ENCODE measurements at places on chromosomes 5 and 9.

DNA sequence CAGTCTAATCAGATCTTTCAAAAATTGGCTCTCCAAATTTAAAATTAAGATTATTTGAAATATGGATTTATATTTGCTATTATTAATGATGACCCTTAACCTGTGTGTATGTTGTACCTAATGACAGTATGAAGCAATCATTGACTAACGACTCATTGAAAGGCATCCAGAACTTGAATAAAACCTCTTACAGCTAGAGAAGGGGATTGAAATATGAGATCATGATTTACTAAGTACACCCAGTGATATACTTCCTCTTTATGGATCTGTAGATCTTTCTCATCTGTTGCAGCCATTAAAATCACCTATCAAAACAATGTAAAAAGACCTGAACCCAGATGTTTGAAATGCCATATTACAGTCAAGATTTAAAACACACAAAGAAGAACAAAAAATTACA lies 126.5 kb downstream of the RPS23 start:
- no peak for DNase-seq

DNA sequence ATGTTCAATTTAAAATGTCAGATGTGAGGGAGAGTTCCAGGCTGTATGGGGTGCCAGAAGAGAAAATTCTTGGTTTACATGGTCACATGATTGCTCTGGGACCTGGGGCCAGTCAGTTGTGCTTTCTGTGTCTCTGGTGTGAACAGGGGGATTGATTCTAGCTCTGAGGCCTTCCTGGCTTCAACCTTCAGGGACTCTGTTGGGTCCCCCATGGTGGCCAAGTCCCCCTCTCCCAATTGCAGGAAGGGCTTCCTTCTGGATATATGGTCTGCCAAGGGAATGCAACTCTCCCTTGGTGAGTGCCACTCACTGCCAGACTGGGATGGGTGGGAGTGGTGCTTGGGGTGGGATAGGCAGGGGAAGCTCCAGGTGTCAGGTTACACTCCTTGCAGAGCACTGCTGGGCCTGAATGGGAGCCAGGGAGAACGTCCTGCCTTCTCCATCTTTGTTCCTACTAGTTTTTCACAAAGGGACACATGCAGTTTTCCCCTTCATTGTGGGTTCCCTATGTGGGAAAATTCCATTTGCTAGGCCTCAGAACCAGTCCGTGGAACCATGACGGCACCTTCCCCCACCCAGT lies 153.2 kb downstream of the MELK start:
- no peak for DNase-seq

- DNase-seq: no peak
Observed at GRCh38 chr9:123555646-123556045, 199.6 kb downstream of the CRB2 start.

DNA sequence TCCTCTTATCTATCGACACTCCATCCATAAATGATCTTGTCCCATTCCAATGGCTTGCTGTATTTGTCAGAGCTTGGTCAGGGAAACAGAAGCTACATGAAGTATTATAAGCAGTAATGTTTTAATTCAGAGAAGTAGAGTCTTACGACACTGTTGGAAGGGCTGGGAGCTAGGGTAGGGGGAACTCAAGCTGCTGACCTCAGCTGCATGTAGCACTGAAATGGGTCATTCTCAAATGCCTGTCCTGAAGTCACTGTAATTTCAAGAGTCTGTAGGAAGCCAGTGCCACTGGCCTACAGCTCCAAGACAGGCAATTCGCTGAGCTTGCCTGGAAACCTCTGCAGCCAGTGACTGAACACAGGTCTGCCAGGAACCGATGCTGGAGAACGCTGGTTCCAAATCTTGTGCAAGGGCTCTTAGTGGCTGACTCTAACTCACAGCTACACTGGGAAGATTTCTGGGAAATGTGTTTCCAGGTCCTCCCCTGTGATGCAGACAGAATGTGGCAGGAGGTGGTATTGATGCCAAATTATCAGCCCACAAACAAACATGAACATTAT lies 532.4 kb downstream of the CCDC171 start:
- DNase-seq: no peak

- DNase-seq: peak; percentile 53
Observed at GRCh38 chr5:76855961-76856360, 6.1 kb downstream of the S100Z start.

DNA sequence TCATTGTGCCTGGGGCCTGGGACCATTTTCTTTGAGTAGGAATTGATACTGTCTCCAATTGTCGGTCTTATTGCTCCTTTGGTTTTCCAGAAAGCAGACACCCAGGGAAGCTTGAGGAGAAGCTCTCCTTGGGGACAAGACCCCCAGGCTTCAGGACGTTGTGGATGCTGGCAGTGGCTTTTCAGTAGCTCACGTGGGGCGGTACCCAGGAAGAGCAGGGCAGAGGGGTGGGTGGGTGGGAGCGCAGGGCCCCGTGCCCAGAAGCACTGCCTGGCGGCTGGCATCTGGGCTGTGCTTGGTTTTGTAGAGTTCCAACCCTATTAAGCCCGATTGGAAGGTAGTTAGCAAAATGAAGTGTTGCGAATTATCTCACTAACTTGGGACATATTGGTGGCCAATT lies 374.2 kb upstream of the IRX1 start:
- no peak for DNase-seq

DNA sequence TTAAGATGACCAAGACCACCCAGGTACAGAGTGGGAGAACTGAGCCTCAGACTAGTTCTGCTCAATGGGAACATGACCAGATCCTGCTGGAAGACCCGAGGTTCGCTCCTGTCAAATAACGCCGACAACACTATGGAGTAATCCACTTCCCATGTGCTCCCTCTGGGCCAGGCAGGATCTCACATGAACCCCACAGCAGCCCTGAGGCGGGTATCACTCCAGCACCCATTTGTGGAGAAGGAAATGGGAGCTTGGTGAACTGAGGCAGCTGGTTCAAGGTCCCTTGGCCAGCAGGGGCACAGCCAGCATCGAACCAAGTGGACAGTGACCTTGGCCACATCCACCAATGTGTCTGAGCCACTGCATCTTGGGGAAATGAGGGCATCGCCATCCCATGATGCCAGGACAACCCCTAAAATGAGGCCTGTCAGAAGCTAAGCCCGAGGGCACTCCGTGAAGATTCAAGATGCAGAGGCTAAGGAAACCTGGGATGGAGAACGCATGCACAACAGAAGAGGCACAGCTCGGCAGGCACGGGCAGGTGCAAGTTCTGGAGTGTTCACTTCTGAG lies 8.5 kb downstream of the ANKS6 start:
- no peak for DNase-seq

DNA sequence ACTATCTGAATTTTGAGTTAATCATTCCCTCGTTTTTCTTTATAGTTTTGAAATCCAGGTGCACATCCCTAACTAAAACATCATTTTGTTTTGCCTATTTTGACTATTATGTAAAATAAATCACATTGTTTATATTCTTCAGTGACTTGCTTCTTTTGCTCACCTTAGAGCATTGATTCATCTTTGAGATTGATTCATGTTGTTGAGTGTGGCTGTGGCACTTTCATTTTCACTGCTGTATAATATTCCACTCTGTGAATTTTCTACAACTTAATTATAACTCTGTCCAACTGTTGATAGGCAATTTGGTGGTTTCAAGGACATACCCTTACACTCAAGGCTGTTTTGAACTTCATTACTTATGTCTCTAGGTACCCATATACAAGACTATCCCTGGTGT lies 12.5 kb downstream of the NKX2-5 start:
- DNase-seq: no peak

DNA sequence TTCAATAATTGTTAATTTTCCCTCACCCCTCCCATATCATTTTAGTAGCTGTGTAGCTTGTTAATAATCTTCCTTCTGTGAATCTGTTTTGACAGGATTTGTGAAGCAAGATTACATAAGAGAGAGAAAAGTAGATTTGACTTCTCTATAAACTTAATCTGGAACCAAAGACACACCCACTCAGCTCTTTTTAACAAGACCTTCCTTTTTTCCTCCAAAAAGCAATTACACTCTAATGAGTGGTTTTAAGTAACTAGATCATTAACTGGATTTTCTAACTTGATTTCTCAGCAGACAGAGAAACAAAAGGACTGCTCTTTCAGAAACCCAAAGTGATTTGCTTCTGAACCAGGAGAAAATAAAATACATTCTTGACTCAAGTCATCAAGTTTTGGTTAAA lies 21.9 kb downstream of the RFK start:
- DNase-seq: no peak

DNA sequence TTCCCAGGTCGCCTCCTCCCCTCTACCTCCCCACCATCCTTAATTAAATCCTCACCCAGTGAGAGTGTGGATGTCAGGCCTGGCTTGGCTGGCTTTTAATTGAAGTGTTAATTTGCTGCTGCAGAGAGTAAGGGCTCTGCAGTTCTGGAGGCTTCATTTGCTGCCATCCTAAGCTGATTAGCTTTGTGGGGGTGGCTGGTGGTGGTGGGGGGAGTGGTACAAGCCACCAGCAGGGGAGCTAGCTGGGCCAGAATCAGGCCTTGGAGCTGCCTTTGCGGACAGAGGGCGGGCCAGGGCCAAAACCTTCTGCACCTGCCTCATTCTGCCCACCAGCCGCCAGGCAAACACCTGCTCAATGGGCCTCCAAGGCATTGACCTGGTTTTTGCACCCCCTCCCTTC lies 26.8 kb upstream of the TIFAB start:
- DNase-seq: no peak

DNA sequence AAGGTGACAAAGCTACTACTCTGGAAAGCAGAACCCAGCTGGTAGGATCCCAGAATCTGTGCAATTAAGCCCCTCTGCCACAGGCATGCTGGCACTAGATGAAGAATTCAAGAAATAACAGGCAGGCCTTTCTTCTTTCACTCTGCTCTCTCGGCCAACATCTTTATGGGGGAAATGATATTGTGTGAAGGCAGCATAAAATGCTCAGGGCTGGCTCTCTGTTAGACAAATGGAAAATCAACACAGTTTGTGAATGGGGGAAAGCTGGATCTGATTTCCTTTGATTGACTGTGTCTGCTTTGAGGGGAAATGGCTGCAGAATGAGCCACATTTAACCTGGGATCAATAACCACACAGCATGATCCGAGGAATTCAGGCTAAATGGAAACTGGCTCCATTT lies 29.1 kb upstream of the AKNA start:
- DNase-seq: no peak

- no peak for DNase-seq
Observed at GRCh38 chr9:30522061-30522460, 1862.4 kb upstream of the ACO1 start.

- DNase-seq: no peak
Observed at GRCh38 chr9:126411948-126412284, 85.3 kb downstream of the MVB12B start.

GRCh38 chr9:99466104-99466503 lies 244.0 kb downstream of the SEC61B start:
- no peak for DNase-seq

DNA sequence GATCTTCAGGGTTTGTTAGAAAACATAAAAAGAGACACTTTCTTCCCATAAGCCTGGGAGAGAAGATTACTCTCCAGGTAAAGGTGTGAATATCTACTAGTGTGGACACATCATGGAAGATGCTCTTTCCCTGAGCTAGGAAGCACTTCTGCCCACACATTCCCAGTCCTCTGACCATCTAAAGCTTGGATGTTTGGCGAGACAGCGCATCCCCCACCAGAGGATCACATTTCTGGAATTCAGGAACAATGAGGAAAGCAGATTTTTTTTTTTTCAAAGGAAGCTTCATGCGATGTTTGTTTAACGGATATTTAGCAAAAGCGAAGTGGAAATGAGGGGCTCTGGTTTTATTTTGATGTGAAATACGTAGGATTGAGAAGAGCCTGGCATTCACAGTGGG lies 6.2 kb downstream of the SVEP1 start:
- no peak for DNase-seq

- DNase-seq: no peak
Observed at GRCh38 chr5:59917121-59917520, 23.6 kb upstream of the PDE4D start.

GRCh38 chr5:1364211-1364610 lies 19.3 kb upstream of the CLPTM1L start:
- DNase-seq: no peak

DNA sequence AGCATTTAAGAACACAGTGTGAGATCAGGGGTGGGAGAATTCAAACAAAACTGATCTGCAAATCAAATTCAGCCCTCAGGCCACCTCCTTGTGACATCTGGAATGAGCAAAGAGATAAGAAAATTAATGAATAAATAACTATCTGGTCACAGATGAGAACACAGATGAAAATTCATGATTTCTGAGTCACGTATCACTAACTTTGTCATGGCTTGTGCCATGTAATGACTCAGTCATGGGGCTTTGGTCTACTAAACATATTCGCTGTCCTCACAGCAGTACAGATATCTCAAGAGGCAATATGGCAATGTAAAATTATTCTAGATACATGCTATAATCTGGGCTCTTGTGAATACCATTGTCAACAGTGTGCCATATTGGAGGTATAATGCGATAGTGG lies 274.4 kb downstream of the MAN2A1 start:
- DNase-seq: no peak

DNA sequence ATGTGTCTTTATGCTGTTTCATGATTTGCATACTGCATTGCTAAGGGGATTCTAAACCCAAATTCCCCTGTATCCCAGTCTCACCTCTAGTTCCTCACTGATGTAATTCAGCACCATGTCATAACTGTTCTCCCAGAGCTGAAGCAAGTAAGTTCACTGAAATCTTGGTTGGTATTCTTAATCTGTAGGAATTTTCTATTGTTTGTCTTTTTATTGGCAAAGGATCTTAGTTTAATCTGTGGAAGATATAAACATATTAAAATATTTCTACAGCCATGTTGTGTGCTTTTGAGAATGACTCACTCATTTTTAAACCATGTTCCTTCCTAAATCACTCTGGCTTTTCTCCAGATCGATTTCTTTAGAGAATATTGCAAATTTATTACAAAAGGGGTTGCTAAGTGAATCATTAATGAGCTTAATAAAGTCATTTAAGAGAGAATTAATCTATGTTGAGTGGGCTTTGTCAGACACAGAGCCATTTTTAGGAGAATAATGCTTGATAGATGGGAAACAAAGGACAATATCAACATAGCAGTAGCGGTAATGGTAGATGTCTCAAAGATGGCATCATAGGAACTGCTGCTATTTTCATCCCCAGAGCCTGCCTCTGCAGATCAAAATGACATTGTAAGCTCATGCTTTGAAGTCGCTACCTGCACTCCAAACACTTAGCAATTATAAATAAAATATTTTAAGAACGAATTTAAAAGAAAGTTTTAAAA lies 110.0 kb downstream of the ENC1 start:
- DNase-seq: no peak

- DNase-seq: no peak
Observed at GRCh38 chr9:127880143-127880542, 2.7 kb upstream of the AK1 start.

DNA sequence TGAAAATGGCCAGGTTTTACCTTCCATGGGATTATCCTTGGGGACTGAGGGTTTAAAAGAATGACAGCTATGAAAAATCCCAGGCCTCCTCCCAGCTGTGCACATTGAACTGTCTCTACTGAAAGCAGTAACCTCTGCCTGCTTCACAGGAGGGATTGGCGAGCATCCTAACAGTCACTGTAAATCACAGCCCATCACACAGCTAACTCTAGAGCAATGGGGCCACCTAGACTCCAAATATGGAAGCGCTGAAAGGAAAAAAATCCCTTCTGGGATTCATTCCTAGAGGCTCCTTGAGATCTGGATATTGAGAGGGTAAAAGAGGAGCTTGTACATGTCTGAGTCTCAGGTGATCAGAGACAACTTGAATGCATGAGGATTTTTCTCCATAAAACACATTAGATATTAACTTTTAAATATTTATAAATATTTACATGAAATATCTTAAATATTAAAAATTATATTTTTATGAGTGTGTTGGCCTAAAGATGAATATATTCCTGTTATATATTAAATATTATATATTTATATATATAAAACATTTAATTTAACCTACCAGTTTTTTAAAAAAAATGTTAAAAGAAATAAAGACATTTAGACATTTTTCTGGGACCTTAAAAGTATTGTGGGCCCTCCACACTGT lies 133.8 kb upstream of the SLC24A2 start:
- DNase-seq: no peak

All from stimulated activated naive CD4-positive, alpha-beta T cell (primary cell).